Stimulated activated CD4-positive, alpha-beta T cell treated with anti-CD3 and anti-CD28 coated beads, Interleukin-4, amount 100 ng/mL, for 1 hour (primary cell): ENCODE measurements at places on chromosomes 3 and 15.

DNA sequence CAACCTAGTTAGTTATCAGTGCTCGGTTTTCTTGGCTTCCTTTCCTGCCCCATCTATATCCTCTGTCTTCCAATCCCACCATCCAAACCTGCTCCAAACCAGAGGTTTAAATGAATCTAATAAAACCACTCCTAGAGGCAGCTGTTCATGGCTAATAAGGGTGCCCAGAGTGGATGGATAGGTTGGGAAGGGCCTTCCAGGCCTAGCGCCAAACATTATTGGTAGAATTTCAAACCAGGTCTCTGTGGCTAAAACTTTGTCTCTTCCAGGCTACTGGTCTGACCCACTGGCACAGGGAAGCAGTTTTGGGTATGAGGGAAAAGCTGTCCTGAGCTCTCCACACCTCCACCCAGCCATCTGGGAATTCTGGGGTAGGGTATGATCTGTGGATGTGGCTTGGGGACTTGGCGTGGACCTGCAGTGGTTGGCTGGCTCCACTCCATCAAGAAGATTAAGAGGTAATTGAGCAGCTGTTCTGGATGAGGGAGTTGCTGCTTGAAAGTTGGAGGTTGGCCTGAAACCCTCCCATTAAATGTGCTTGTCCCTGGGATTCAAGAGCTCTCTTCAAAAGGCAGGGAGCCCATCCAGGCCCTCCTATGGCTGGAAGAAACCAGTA, 29.3 kb upstream of the INSYN1 start:
- DNase-seq: no peak

GRCh38 chr3:131901686-131902085, 133.1 kb downstream of the CPNE4 start:
- no peak for DNase-seq

DNA sequence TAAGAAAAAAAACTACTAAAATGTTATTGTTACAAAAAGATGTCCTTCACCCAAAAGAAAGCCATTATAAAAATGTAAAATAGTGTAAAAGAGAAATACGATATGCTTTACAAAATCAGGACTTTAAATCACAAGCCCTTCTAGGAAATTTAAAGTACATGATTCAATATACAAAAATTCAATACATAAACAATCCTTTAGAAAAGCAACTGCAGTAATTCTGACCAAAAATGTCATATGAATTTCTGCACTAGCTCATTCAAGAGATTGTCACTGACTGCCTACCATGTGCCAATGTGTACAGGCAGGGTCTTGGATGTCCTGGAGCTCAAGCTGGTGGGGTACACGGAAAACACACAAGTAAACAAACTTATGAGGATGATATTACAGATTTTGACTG, 2.5 kb downstream of the MORC1 start:
- no peak for DNase-seq

DNA sequence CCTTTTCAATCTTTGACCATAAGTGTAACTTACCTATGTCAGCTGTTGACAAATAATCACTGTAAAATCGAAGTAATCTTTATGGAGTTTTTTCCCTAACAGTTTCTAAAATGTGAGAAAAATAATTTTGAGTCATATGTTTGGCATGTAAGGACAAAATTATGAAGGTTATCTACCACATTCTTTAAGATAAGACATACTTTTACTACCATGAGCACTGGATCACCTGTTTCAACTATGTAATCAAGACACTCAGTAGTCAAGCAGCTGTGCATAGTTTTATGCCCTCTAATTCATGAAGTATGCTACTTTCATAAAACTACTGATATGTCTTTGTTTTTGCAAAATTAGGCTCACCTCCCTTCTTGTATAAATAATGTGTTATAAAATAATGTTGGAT, 12.1 kb downstream of the FGF7 start:
- no peak for DNase-seq

- DNase-seq: peak; percentile 24
Measured at GRCh38 chr3:31448035-31448881, 84.5 kb upstream of the STT3B start.

GRCh38 chr3:112132554-112132953, 494 bp downstream of the GCSAM start:
- no peak for DNase-seq

- no peak for DNase-seq
Measured at GRCh38 chr3:33030246-33030645, 66.7 kb downstream of the GLB1 start.

DNA sequence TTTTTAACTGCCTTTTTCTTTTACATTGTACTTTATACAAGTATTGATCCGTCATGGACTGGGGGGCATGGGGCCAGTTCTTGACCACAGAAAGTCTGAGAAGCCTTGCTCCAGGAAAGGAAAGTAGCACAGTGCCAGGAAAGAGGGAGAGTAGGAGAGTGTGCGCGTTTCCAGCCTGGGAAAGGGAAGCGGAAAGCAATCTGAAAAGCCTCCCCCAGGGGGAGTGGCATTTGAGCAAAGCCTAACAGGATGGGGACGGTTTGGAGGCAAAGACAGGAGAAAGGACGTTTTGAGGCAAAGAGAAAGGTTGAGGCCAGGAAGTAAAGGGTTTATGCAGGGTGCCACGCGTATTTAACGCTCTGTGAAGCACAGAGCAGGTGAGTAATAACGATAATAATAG, 116.9 kb downstream of the RORA start:
- DNase-seq: no peak

DNA sequence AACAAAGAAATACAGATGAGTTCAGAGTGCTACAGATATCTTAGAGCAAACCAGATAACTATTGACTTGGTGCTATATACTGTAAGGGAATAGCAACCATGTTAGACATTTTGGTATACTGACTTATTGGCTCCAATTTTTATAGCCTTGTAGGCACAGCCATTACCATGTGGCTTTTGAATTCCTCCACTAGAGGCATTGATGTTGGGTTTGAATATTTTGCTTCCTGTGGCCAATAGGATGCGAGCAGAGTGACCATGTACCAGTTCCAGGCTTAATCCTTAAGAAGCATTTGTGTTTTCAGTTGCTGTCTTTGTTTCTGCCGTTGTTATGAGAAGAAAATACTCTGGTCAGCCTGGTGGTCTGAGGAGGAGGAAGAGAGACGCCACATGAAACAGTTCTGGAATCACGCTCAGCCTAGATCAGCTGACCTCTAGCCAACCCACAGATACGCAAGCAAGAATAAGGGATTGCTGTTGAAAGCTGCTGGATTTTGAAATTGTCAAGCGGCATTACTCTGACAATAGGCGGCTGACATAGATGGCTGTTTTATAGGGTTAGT, 109.4 kb upstream of the TNIK start:
- no peak for DNase-seq

DNA sequence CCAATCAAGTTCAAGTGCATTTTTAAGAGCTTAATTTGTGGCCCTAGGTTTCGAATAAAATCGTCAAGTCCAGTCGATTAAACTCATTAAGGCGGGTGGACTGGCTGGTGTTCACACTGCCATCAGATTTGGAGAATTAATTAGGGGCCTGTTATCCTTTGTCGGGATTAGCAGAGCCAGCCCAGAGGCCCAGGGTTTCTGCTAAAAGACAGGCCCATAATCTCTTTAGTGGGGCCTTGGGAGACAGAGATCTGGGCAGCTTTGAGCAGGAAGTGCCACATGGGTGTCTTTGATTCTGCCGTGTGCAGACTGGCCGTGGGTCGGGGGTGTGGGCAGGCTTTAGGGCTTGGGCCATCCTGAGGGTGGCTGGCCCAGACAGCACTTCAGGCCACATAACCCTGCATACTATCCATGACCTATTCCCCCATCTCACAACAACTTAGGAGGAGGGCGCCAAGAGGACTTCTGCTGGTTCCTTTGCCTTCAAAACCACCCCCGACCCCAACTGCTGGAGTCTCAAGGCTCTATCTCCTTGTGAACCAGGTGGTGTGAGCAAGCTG, 94.7 kb downstream of the PLXNA1 start:
- DNase-seq: no peak

GRCh38 chr3:176595307-176595706, 602.0 kb downstream of the TBL1XR1 start:
- no peak for DNase-seq

- DNase-seq: no peak
Measured at GRCh38 chr3:155528579-155528978, 216.3 kb downstream of the PLCH1 start.

- DNase-seq: no peak
Measured at GRCh38 chr3:122295266-122296062, 29.6 kb upstream of the CSTA start.

DNA sequence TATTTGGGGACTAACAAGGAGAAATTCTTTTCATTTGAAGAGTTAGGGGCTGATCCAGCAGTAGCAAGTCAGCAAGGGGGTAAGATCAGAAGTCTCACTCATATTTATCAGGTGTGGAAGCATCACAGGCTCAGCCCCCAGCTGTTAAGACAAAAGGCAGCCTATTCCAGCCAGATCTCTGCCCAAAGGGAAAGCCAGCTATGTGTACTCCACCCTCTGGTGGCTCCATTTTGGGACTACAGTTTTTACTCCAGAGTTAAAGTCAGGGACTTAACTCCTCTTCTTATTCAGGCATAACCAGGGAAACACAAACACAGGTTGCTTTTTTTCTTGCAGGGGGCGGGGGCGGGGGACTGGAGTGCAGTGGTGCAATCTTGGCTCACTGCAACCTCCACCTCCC, 19.2 kb downstream of the UBP1 start:
- no peak for DNase-seq

- no peak for DNase-seq
Measured at GRCh38 chr3:77326586-77326985, 286.7 kb downstream of the ROBO2 start.

DNA sequence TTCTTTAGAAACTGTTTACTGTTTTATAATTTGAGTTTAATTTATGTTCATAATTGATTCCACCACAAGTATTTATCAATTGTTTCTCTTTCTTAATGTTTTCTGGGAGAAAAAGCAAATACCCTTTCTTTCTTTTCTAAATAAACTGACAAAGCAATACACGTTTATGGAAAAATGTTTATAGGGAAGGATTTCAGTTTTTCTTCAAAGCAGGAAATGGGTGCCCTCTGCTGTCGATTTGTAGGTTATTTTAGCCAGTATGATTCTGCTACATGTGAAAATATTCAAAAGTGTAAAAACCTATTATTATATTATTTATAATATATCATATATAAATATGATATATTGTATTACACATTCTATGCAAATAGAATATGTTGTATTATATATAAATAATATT, 921.0 kb upstream of the ROBO1 start:
- DNase-seq: no peak

GRCh38 chr3:155643581-155644165, 101.2 kb downstream of the PLCH1 start:
- DNase-seq: no peak

DNA sequence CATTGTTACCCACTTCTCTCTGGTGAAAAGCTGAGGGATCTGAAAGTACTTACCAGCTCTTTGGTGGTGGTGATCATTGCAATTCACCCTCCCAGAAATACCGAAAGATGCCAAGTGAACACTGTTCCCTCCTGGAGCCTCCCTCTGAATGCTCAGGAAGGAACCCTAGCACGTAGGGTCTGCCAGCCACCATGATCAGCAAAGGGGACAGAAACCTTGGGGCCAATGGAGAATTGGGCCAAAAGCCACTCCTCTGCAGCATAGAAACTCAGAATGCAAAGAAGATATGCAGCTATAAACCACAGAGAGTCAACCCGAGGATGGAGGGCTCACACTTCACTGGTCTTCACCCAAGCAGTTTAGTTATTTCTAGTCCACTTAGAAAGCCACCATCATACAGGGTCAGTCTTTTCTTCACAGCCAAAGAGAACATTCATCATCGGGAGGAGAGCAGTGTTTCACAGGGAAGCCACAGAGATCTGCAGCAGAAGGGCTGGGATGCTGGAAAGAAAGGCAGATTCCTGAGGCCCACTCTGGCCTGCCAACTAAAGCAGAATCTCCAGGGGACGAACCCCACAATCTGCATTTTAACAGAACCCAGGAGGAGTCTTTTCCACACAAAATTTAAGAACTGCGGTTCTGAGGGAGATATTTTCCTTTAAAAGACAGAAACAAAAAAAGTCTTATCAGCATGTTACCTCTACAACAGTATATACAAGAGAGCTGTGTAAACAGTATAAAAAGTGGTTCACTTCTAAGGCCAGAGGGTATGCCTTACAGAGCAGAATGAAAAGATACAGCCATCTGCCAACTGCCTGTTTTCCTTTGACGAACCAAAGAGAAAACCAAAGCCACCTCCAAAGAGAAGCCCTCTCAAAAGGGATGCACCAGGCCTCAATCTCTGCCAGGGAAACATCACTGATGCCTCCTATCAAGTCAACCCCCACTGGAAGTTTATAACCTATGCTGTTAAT, 11.3 kb downstream of the TBC1D2B start:
- no peak for DNase-seq

DNA sequence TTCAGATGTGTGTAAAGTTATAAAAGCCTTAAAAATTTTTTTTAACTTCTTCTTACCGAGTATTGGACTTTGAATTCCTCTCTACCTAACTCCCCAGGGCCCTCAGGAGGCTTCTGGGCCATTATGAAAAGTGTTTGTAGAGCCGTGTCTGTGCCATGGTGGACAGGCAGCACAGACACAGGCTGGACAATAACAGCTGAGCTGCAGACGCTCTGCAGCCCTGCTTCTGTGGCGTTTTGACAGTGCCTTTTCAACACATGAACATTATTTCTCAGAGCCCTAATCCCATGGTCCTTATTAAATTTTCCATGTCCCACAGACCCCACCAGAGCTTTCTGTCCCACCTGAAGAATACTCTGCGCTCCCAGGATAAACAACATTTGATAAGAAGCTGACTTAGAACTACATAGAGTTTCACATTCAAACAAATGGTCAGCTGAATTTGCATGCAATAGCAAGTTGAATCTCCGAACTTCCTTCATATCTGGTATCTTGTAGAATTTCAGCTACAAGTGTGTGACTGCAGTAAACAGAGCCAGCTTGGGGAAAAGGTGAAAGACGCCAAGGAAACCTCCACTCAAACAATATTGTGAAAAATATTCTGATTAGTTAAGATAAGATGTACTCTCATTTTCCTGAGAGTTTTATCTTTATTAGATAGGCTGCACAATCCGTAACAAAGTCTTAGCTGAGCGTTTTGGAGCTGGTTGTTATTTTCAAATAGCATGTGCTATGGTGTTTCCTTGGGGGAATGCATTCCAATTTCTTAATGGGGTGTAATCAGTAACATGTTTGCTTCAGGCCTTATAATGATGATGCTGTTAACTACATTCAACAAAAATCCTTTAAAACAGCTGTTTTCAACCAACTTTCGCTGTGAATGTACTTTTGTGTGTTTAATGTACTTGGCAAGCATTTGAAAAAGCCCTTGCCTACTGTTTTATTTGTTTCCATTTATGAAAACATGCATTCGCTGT, 378.2 kb downstream of the MECOM start:
- no peak for DNase-seq

DNA sequence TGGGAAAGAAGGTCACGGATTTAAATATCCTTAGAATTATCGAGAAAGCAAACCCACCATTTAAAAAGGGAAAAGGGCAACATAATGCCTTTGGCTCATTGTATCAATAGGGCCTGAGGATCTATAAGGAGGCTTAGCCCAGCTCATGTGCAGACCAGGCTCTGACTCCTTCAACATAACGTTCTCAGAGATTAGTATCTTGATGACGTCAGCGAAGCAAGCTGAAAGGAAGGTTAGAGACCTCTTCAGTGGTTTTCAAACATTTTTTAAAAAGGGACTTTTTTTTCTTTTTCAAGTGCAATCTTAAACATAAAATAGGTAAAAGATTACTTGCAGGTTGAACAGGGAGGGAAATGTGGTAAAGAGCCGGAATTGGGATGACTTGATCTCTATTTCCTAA, 463.9 kb upstream of the ADAMTS9 start:
- DNase-seq: no peak

GRCh38 chr3:126373682-126374601, 16.7 kb upstream of the KLF15 start:
- DNase-seq: no peak
